ENCODE measurements at places on chromosomes 3 and 15.

GRCh38 chr15:40142428-40142827 lies 18.4 kb upstream of the BUB1B start:
- no peak for DNase-seq

DNA sequence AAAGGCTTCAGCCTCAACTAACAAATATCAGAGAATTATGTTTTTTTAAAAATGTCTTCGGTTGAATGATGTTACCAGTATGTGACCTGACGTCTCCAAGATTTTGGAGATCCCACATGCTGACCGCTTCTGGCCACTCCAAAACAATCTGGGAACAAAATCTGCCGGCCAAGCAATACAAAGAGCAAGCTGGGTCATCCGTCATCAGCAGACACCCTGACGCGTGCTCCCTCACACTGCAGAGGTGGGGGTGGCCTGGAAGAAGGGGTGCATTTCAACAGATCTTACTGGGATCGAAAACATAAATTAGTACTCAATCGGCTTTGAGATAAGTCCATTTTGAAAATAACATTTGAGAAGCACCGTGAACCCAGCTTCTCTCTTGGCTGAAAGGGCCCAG lies 33.6 kb downstream of the HES1 start:
- no peak for DNase-seq

- DNase-seq, result no peak
Observed at GRCh38 chr15:36682101-36682500, 102.7 kb downstream of the CDIN1 start.

DNA sequence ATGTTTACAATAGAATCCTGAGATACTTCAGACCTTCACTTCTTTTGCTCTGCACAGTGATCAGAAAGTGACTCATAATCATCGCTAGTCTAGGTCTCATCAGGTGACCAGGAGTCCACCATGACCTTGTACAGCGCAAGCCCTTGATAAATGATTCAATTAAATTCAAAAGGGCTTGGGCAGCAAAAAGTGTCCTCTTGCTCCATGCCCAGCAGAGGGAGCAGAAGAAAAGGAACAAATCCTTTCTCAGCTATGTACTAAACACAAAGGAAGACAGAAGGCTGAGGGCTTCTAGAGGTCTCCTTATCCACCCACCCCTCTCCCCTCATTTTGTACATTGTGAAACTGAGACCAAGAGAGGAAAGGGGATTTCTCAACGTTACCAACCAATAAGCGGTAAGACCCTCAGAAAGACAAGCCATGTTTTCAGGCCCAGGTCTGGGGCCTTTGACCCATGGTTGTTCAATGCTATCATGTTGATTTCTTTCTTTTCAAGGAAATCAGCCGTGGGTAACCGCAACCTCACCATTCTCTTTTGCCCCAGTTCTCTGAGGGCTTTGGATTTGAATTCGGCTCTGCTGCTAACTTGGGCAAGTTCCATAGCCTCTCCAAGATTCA lies 74.8 kb downstream of the AQP9 start:
- DNase-seq, result no peak

DNA sequence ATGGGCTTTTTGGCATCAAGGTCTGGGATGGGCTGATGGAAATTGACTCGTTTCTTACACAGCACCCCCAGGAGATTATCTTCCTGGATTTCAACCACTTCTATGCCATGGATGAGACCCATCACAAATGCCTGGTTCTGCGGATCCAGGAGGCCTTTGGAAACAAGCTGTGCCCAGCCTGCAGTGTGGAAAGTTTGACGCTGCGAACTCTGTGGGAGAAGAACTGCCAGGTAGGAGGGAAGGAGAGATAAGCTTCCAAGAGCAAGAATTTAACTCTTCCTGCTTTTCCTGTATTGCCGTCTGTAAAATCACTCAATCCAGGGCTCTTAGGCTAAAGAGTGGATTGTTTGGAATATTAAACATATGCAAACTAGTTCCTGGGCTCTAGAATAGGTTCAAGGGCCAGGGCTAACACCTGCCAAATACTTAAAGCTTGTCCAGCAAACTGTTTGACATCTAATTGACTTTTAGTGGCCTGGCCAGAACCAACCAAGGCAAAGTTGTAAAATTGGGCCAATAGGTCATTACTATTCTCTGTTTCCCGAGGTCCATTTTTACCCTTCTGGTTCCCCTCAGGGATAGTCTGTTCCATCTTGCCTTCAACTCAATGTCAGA lies 113.1 kb upstream of the ZBED2 start:
- no peak for DNase-seq

DNA sequence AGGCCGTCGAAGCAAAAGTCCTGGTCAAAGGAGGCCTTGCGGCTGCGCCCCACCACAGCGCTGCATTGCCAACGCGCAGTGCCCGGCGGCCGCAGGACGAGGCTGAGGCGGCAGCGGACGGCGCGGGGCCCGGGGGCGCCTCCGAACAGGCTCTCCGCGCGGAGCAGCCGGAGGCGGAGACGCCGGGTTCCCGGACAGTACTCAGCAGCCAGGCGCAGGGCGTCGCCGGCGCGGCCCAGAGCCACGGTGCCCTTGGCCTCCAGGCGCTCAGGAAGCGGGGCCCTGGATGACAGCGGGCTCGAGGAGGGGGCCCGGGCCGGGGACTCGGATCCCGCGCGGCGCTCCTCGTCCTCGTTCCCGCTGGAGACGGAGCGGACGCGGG lies 1.1 kb downstream of the C2CD4B start:
- no peak for DNase-seq

DNA sequence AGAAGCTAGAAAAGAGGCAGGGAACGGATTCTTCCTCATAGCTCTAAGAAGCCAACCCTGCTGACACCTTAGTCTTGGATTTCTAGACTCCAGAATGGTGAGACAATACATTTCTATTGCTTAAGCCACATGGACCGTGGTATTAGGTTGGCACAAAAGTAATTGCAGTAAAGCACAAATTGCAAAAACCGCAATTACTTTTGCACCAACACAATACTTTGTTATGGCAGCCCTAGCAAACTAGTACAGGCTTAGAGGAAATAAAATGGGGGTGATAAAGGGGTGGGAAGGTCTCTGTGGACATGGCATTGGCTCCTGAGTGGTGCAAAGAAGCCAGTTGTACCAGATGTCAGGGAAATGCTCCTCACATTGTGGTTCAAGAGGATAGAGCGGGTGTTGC lies 56.0 kb downstream of the SLC7A14 start:
- no peak for DNase-seq
